NCI-H69 (cell line): ENCODE measurements at places on chromosomes 6 and 20.

- DNase-seq, result peak; percentile 9
Observed at GRCh38 chr6:168050881-168051586, 28.0 kb downstream of the FRMD1 start.

DNA sequence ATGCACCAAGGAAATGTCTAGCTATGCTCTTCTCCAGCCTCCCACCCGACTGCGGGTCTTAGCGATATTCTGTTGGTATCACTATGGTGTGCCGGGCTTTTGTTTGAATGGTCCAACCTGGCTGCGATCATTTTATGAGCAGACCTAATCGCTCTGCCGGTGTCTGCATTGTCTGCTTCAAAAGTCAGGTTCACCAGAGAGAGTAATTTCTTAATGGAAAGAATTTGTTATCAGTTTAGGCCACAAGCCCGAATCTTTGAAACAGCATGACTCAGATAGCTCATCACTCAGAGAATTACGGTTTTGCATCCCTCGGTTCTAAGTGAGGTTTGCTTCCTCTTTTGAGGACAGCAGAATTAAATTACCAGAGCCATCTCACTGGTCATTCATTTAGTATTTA lies 521.0 kb upstream of the ARID1B start:
- DNase-seq, result no peak

- DNase-seq, result peak; percentile 18
Observed at GRCh38 chr20:7189231-7189630, 421.7 kb downstream of the BMP2 start.

DNA sequence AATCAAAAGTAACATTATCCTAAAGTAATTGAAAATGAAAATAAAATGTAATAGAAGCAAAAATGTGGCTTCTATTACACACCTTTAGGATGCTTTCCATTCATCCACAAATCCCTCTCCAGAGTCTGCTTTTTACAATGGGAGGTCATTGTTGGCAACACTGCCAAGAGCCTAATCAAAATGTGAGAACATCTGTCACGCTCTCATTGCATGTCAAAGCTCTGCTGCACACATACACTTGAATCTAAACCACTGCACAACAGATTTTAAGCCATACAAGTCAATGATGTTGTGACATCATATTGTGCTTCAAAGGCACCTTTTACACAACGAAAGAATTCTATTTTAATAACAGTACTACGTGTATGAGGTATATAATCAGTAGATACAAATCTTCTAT lies 82.1 kb downstream of the PREP start:
- DNase-seq, result peak; percentile 94

- peak; percentile 99 for DNase-seq
Observed at GRCh38 chr6:16964553-16965499, 137.0 kb upstream of the STMND1 start.

GRCh38 chr6:68701159-68701558 lies 66.1 kb downstream of the ADGRB3 start:
- DNase-seq, result peak; percentile 27

DNA sequence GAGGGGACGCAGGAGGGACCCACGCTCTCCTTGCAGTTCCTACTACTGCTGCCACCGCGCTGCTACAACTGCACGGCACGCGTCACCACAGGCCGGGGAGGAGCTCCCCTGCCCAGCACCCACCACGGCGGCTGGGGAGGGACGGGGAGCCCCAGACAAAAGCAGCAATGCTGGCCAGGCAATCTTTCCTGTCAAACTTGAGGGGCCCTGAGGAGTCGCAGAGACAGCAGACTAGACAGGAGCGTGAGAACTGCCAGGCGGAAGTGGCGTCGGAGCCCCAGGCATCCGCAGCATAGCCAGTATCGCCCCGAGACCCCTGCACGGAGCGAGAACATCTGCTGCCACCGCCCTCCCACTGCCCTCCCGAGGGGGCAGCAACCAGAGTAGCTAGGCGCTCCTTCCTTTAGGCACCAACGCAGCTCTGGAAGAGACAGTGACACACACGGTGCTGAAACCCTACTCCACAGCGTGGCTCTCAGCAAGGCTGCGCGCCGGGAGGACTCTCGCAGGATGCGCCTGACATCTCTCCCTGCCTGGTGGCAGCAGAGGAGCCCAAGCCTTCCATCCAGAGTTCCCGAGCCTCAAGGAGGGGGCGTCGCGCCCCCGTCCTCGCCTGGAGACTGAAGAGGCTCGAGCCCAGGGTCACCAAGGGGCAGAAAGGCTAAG lies 2.2 kb downstream of the TAF4 start:
- no peak for DNase-seq

DNA sequence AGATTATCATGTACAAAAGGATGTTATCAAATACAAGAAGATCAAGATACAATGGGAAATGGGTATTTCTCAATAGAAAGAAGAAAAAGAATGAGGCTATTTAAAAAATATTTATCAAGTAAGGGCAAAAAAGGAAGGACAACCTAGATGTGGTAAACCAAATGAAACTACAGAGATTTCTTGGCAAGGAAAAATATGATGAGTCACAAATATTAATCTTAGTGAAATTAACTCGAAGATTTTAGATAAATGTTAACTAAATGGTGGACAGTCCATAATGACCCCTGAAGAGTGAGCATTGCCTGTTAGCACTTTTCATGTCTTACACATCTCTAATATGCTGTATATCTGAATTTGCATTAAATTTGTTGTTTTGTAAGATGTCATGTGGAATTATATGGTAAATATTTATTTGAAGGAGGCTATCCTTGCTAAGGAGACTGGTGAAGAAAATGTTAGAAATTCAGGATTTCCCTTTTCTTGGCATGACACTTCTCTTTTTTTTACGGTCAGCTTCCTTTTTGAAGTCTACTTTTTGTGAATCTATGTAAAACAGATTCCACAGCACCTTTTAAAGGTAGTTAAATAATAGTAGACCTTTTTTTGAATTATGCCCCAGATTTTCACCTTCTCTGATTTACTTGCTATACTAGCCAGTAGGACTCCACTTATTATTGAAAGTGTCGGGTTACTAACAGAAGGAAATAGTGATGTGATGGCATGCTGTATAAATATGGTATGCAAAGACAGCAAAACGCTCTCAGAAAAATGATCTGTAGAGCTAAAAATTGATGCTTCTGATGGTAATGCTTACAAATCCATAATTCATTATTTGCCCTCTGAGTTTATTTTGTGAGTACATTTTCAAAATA lies 120.5 kb downstream of the HIVEP1 start:
- DNase-seq, result no peak

DNA sequence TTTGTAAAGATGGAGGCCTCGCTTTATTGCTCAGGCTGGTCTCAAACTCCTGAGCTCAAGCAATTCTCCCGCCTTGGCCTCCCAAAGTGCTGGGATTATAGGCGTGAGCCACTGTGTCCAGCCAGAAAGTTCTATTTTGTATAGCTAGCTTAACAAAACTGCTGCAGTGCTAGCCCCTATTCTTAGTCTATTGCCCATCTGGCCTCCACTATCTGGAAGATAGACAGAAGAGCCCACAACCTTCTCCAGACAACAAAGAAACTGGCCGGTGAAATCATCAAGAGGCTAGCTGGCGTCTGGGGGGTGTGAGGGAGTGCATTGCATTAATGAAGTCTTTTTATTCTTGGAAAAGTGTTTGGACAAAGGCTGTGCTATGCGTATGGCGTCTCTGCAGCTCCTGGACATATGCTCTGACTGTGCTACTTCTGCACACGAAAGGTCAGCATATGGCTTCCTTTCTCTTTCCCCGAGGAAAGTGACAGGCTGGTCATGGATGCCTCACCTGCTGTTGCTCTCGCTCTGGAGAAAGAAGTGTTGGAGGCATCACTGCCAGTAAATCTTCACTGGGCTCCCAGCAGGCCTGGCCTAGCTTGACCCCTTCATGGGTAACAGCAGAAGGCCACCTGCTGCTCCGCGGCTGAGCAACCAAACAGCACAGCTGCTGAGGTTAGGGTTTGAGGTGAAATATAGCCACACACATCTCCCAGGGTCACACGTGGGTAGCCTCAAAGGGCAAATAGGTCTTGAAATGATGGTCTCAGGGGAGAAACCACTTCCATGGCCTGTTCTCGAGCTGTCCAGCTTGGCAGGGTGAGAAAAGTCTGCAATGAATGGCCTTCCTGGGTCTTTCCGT lies 95.1 kb upstream of the IYD start:
- peak; percentile 81 for DNase-seq

GRCh38 chr6:5202206-5202605 lies 58.5 kb downstream of the LYRM4 start:
- no peak for DNase-seq

GRCh38 chr20:59670786-59671492 lies 66.6 kb downstream of the PHACTR3 start:
- no peak for DNase-seq

DNA sequence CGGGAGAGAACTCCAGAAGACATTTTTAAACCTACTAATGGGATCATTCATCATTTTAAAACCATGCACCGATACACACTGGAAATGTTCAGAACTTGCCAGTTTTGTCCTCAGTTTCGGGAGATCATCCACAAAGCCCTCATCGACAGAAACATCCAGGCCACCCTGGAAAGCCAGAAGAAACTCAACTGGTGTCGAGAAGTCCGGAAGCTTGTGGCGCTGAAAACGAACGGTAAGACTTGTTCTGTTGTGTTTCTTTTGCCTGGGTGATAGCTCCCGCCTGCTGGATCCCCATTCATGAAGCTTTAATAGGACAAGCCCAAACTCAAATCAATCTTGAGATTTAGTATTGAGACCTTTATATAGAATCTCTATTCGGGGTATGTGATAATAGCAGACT lies 4.2 kb downstream of the TNFAIP3 start:
- no peak for DNase-seq

DNA sequence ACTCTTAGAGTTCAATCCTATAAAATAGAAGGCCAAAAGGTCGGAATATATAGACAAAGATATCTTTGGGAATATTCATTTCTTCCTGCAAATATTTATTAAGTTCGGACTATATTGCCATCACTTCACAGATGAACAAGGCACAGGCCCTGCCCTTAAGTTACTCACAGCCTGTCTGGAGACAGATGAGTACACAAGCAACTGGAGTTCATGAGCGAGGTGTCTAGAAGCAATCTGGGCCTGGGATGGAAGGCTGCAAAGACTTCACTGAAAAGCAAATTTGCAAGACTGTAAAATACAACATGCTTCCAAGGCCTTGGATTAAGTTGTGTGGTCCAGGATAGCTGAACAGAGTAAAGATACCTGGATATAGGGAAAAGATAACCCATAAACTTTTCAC lies 56.7 kb upstream of the CEP85L start:
- DNase-seq, result peak; percentile 12

DNA sequence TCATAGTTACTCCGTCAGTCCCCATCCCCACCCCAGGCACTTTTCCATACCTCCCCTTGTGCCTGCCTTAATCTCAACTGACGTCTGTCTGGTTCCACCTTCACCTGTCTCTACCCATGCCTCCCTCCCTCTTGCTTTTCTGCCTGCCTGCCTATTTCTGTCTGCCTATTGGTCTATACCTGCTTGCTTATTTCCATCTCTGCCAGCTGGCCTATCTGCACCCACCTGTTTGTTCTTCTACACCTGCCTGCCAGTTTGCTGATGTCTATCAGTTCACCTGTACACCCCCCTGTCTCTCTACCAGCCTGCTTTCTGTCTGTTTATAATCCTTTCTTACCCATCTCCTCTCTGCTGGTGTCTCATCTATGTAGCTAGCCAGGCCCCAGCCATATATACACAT lies 87.5 kb downstream of the RALGAPA2 start:
- DNase-seq, result peak; percentile 95

DNA sequence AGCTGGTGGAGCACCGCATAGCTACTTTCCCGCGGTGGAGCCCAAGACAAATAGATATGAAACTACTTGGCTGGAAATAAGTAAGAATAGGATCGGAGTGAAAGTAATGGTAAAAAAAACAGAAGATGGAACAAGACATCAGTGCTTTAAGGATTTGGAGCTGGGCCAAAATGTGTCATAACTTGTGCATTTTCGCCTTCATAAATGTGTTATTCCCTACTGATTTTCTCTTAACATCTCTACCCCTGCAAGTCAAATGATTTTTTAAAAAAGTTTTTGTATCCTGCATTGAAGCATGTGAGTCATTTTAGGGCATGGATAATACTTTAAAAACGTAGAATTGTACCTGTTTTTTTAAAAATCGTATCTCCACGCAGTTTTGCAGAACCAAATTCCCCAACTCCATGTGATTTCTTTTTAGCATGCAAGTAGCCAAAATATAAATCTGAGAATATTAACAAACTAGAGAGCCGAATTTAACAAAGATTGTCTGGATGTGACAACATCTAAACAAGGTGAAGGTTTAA lies 882 bp upstream of the FAM184A start:
- no peak for DNase-seq

DNA sequence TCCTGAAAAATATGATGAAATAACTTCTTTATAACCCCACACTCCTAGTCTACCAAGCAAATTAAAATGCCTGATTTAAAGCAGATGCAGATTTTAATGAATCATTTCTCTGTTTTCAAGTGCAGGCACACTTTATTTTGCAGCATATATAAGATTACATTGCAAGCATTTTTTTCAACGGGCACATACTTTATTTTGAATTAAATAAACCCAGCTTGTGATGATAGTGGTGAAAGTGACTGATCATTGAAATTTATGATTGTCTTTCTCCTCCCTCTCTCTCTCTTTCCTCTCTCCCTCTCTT lies 12.2 kb upstream of the MOXD1 start:
- DNase-seq, result no peak

- no peak for DNase-seq
Observed at GRCh38 chr20:48139262-48140041, 354.2 kb upstream of the SULF2 start.

GRCh38 chr6:37171970-37172812 lies 2.2 kb downstream of the PIM1 start:
- peak; percentile 92 for DNase-seq

DNA sequence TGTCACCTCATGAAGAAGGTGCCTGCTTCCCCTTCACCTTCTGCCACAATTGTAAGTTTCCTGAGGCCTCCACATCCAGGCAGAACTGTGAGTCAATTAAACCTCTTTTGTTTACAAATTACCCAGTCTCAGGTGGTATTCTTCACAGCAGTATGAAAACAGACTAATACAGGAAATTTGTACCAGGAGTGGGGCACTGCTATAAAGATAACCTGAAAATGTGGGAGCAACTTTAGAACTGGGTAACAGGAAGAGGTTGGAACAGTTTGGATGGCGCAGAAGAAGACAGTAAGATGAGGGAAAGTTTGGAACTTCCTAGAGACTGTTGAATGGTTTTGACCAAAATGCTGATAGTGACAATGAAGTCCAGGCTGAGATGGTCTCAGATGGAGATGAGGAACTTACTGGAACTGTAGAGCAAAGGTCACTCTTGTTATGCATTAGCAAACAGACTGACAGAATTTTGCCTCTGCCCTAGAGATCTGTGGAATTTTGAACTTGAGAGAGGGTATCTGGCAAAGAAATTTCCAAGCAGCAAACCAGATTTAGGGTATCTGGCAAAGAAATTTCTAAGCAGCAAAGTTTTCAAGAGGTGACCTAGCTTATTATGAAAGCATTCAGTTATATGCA lies 23.5 kb upstream of the COL21A1 start:
- DNase-seq, result no peak

GRCh38 chr6:154138793-154139192 lies 99.8 kb downstream of the OPRM1 start:
- DNase-seq, result no peak

GRCh38 chr6:21323577-21323976 lies 270.0 kb upstream of the SOX4 start:
- DNase-seq, result peak; percentile 38

- no peak for DNase-seq
Observed at GRCh38 chr6:33040157-33040556, 30.8 kb upstream of the HLA-DOA start.

- DNase-seq, result no peak
Observed at GRCh38 chr6:143615785-143616184, 62.0 kb upstream of the PHACTR2 start.

GRCh38 chr20:13245250-13245723 lies 24.2 kb downstream of the ISM1 start:
- DNase-seq, result no peak
